Spleen (tissue), 13 donors: ENCODE measurements at places on chromosomes 1 and 21. TPM values are rescaled to one million over a fixed set of nuclear protein-coding genes. Genes with fewer than 3 reads are reported as not detected.

DNA sequence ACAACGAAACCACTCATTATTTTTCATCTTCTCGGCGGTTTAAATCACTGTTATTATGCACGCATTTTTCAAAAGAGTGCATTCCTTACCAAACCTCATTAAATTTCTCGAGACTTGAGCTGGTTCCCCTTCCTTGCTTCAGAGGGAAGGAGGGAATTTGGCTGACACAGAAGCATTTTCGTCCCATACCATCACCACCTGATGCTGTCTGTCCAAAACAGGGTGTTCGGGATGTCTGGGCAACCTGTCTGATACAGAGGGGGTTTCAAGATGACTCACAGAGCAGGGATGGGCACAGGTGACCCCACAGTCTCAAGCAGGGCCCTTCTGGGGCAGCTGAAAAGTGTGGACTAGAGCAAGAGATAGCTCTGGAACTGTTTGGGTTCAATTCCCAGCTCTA lies 12.3 kb upstream of the RCC2 start:
- no peak for DNase-seq
- no peaks in the 10 kb centered on the region for H3K27me3 ChIP-seq
- no peak overlapping the region for H3K27ac ChIP-seq
- H3K36me3 ChIP-seq: no peaks in the 10 kb centered on the region
- H3K4me3 ChIP-seq: no peak overlapping the region

GRCh38 chr1:244665771-244666217 lies 12.9 kb downstream of the DESI2 start:
- peaks cover 48% of the 10 kb centered on the region for H3K4me1 ChIP-seq
- no peak for DNase-seq
- H3K27me3 ChIP-seq: no peaks in the 10 kb centered on the region

GRCh38 chr1:226603022-226603857 lies 54.7 kb downstream of the STUM start:
- no peaks in the 10 kb centered on the region for H3K27me3 ChIP-seq
- H3K4me1 ChIP-seq: peaks cover 9% of the 10 kb centered on the region
- H3K36me3 ChIP-seq: no peaks in the 10 kb centered on the region
- DNase-seq: peak; percentile 44
- no peak overlapping the region for H3K4me3 ChIP-seq

DNA sequence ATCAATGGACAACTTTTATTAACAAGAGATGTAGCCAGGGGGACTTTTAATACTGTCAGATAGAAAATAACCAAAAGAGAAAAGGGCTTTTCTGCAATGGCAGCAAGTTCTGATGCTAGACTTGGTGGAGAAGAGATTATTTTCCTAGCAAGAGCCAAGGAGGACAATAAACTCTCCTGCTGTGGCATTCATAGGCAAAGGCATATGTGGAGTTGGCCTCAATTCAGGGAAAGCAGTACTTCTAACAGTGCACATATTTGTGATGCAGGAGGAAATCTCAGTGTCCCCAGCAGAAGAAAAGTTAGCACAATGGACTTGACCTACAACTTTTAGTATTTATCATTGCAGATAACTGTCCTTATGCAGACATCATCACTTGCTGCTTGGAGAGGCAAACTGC lies 75.1 kb upstream of the GRIK1 start:
- H3K27ac ChIP-seq: no peak overlapping the region
- H3K4me3 ChIP-seq: no peak overlapping the region
- no peaks in the 10 kb centered on the region for H3K27me3 ChIP-seq
- H3K4me1 ChIP-seq: no peaks in the 10 kb centered on the region
- no peaks in the 10 kb centered on the region for H3K36me3 ChIP-seq
- no peak for DNase-seq

DNA sequence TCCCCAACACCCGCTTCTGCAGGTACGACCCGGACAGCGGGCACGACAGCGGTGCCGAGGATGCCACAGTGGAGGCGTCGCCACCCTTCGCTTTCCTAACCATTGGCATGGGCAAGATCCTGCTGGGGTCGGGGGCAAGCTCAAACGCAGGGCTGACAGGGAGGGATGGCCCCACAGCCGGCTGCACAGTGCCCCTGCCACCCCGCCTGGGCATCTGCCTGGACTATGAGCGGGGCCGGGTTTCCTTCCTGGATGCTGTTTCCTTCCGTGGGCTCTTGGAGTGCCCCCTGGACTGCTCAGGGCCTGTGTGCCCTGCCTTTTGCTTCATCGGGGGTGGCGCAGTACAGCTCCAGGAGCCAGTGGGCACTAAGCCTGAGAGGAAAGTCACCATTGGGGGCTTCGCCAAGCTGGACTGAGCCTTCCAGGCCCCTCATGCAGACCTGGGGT lies 10.1 kb downstream of the TRIM46 start:
- no peak for DNase-seq
- peaks cover 42% of the 10 kb centered on the region for H3K4me1 ChIP-seq
- H3K27me3 ChIP-seq: no peaks in the 10 kb centered on the region
- H3K27ac ChIP-seq: no peak overlapping the region
- no peak overlapping the region for H3K4me3 ChIP-seq
- H3K36me3 ChIP-seq: no peaks in the 10 kb centered on the region

DNA sequence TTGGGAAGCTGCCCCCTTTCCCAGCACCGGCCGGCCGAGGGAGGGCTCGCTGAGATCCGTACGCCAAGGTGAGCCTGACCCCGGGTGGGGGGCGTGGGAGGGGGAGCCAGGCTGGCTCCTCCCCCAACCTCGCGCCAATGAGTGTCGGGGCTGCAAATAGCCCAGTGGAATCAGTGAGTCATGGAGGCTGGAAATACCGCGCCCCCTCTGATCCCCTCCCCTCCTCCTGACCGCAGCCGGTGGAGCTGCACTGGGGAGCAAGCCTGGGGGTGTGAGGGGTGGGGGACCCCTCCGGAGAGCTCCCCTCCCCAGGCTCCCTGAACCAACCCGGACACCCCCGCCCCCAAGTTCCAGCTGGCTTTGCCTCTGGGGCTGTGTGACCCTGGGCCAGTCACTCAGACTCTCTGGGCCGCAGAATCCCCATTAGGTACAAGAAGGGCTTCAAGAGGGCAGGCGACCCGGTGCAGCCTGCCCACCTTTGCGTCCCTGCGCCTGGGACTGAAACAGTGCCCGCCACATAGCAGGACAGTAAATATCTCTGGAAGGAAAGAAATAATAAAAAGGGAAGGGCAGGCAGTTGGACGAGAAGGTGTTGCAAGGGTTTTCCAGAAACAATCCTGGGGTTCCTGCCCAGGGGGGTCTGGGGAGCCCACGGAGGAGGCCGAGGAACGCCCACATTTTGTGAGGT lies 4.5 kb downstream of the HSPB7 start:
- no peaks in the 10 kb centered on the region for H3K36me3 ChIP-seq
- no peak for DNase-seq
- peaks cover 41% of the 10 kb centered on the region for H3K4me1 ChIP-seq
- peak overlapping the region; percentile 30 for H3K4me3 ChIP-seq
- H3K27me3 ChIP-seq: peaks cover 7% of the 10 kb centered on the region
- no peak overlapping the region for H3K27ac ChIP-seq

The SPRR2E gene
- polyA plus RNA-seq: 0.45 TPM

The S100A3 gene
- polyA plus RNA-seq: 2.2 TPM

DNA sequence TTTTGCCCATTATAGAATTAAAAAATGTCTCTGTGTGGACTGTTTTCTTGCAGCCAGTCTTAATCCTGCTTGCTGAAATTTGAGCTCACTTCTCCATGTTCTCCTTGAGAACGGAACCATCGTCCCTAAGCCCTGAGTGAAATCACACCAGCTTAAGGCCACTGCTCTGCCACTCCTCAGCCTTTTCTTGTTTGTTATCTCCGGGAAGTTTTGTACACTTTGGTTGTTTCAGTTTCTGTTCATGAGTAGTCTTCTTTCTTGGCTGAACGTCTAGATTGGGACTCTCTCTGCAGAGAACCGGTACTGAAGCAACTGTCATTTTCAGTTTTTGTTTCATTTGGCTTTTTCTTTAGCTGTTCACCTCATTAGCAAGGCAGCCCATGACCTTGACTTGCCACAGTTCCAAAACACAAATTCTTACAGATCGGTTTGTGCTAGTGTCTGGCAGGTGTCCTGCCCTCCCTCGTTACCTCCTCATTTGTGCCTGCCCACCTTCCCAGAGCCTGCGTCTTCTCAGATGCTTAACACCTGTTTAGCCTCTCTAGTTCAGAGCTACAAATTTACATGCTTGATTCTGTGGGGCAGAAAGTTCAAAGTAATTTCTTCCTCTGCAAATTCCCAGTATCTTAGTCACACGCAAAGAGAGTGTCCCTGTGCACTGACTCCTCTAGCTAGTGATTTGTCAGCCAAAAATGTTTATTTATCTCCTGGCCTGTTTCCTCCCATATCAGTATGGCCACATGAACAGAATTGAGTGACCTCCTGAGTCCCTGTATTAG lies 12.4 kb downstream of the PSEN2 start:
- H3K27me3 ChIP-seq: no peaks in the 10 kb centered on the region
- H3K4me1 ChIP-seq: peaks cover 56% of the 10 kb centered on the region
- H3K4me3 ChIP-seq: peak overlapping the region; percentile 54
- peak overlapping the region; percentile 90 for H3K27ac ChIP-seq
- DNase-seq: peak; percentile 72
- no peaks in the 10 kb centered on the region for H3K36me3 ChIP-seq

DNA sequence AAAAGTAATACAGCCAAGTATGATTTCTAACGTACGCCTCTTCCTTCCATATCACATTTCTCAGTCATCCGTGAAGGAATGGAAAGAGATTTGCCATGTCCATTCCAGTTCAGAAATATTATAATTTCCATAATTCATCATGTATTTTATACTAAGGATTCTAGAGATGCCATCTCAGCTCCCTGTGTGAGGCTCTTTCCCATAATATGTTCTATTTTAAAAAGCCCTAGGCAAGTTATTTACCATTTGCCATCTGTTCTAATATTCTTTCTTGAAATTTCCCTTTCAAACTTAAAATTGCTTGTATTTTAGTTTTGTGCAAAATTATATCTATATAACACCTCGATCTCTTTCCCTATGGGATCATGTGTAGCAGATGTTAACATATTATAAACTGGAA lies 106.7 kb downstream of the FMN2 start:
- H3K4me1 ChIP-seq: no peaks in the 10 kb centered on the region
- H3K4me3 ChIP-seq: no peak overlapping the region
- no peaks in the 10 kb centered on the region for H3K36me3 ChIP-seq
- DNase-seq: no peak

DNA sequence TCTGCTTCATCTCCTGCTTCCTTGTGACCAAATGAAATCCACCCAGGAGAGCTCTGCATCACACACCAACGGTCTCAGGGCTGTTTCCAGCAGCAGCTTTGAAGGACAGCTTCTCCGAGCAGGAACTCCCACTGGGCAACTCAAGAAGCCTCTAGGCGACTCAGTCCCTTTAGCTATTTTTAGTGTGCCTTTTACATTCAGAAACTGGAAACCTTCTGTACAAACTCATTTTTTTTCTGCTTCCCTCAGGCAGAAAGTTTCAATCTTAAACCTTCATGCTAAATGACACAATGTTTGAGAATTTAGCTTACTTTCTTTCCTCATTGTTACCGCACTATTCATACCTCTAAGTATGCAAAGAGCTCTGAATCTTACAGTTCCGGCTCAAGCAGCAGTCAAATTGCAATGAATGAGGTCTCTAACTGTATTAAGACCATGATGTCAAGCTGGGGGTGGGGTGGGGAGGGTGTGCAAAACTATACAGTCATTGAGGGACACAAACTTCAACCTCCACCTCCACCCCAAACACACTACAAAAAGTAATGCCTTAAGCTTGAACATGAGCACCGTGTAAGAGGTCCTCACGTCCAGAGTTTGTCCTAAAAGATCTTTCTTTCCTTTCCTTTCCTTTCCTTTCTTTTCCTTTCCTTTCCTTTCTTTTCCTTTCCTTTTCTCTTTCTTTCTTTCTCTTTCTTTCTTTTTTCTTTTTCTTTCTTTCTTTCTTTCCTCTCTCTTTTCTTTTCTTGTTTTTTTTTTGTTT lies 16.4 kb upstream of the TARBP1 start:
- H3K4me1 ChIP-seq: peaks cover 7% of the 10 kb centered on the region
- H3K27ac ChIP-seq: no peak overlapping the region
- DNase-seq: no peak
- H3K36me3 ChIP-seq: no peaks in the 10 kb centered on the region

- peaks cover 31% of the 10 kb centered on the region for H3K4me1 ChIP-seq
- no peaks in the 10 kb centered on the region for H3K27me3 ChIP-seq
- H3K36me3 ChIP-seq: no peaks in the 10 kb centered on the region
- no peak for DNase-seq
These were observed 11.9 kb downstream of the STX6 start for GRCh38 chr1:181010789-181011188.

DNA sequence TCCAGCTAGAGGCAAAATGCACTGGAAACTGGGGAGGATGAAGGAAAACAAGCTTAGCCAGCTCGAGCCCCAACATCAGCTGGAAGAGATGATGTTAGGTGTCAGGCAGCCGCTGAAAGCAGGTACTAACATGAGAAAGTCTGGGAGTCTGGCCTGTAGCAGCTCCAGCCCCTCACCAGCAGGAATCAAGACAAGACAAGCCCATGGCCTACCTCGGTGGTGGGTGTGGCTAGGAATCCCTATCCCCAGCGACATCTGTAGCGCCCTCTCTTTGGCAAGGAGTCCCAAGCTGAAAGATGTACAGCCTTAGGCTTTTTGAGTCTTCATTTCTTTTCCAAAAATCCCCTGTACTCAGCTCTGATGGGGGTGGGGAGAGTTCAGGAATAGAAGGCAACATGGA lies 2.6 kb downstream of the DLGAP3 start:
- H3K4me1 ChIP-seq: peaks cover 4% of the 10 kb centered on the region
- H3K4me3 ChIP-seq: no peak overlapping the region
- peaks cover 86% of the 10 kb centered on the region for H3K27me3 ChIP-seq
- no peak overlapping the region for H3K27ac ChIP-seq
- no peaks in the 10 kb centered on the region for H3K36me3 ChIP-seq

DNA sequence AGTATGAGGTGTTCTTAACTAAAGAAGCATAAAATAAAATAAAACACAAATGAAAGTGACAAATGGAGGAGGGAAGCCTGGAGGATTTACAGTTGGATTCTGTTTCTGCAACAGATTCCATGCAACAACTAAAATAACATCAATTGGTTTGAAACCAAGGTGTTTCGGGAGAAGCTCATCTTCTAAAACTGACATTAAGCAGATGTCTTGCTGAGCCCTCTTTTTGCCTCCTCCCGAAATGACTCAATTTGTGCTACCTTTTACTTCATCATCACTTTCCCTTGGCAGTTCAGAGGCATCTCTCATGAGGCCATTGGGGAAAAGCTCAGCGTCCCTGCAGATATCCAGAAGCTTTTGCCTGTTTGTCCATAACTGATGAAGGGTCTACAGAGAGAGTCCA lies 121.6 kb upstream of the ADAR start:
- no peak for DNase-seq
- H3K4me3 ChIP-seq: no peak overlapping the region
- H3K27me3 ChIP-seq: no peaks in the 10 kb centered on the region
- H3K4me1 ChIP-seq: peaks cover 25% of the 10 kb centered on the region

GRCh38 chr1:2384941-2385481 lies 6.3 kb downstream of the MORN1 start:
- H3K27ac ChIP-seq: no peak overlapping the region
- H3K4me1 ChIP-seq: peaks cover 34% of the 10 kb centered on the region
- H3K36me3 ChIP-seq: peaks cover 17% of the 10 kb centered on the region
- H3K27me3 ChIP-seq: no peaks in the 10 kb centered on the region
- H3K4me3 ChIP-seq: no peak overlapping the region

The SPAG17 gene
- polyA plus RNA-seq: not detected

The ST6GALNAC5 gene
- polyA plus RNA-seq: 0.51 TPM

The IL24 gene
- 1.2 TPM for polyA plus RNA-seq

The TNNI3K gene
- 1.3 TPM for polyA plus RNA-seq

GRCh38 chr1:31249854-31250253 lies 10.2 kb upstream of the NKAIN1 start:
- H3K4me1 ChIP-seq: no peaks in the 10 kb centered on the region
- no peak overlapping the region for H3K27ac ChIP-seq
- no peak overlapping the region for H3K4me3 ChIP-seq
- H3K36me3 ChIP-seq: no peaks in the 10 kb centered on the region

The CLDN17 gene
- not detected for polyA plus RNA-seq
